Muscle of back (tissue), 13 donors: ENCODE measurements at places on chromosomes 5 and 9.

GRCh38 chr9:11158063-11158462 lies 545.3 kb upstream of the PTPRD start:
- no peak for DNase-seq

DNA sequence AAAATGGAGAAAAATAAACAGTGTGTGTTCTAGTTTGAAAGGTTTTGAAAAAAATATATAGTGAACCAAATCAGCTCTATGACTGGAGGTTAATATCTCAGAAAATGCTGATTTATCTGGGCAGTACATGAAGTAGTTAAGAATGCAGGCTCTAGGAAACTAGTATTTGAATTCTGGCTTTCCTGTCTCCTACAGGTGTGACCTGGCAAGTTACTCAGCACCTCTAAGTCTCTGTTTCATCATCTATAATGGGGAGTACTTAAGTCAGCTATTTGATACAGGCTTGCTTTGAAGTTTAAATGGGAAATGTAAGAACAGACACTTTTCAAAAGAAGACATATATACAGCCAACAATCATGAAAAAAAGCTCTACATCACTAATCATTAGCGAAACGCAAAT lies 5.2 kb downstream of the GRAMD2B start:
- no peak for DNase-seq

- DNase-seq = no peak
Measured at GRCh38 chr5:110536120-110537115, 190.1 kb downstream of the TMEM232 start.

GRCh38 chr5:53343187-53343586 lies 137.2 kb upstream of the FST start:
- DNase-seq = peak; percentile 41

DNA sequence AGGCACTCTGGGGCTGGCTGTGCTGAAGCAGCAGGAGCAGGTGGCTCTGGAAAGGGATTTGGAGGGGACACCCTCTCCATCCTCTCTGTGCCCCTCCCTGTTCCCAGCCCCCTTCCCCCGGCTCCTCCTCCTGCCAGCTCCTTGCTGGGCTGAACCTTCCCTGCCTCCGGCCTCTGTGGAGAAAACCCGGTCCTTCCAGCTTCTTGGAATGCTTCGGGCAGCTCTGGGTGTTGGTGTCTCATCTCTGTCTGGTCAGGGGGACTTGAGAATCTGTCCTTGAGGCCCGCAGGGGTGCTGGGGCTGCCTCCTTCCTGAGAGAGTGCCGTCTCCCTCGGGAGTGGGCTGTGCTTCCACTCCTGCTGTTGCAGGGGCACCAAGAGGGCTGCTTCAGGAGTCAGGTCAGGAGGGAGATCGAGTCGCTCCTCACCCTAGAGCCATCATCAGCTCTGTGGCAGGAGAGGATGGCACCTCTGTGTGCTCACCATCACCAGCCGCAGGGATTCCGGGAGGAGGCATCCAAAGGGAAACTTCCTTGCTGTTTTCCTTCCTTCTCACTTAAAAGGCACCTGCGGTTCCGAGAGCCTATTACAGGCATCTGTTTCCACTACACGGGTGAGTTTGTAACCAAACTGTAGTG lies 30.6 kb downstream of the NDUFS6 start:
- DNase-seq = no peak

DNA sequence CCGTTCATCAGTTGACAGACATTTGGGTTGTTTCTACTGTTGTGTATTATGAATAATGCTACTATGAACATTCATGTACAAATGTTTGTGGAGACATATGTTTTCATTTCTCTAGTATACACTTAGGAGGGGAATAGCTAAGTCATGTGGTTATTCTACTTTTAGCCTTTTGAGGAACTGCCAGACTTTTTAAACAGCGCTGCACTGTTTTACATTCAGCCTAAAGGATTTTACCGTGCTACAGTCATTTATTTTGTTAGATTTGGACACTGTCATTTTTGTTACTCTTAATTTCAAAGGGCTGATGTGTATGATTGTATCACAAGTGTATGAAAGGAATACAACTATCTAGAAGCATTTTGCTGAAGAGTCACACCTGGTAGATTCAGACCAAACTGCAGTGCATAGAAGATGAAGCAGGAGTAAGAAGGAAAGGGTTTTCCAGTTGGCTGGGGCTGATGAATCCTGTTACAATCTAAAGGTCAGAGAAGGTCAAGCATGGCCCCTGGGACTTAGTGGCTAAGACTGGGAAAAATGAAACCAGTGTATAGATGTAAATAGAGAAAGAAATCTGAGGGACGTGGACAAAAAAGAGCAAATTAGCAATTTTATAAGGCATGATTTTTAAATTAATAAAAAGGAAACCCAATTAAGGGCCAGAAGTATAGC lies 509.7 kb downstream of the PSAT1 start:
- peak; percentile 46 for DNase-seq

GRCh38 chr9:4298255-4299004 lies 1.4 kb downstream of the GLIS3 start:
- peak; percentile 24 for DNase-seq

DNA sequence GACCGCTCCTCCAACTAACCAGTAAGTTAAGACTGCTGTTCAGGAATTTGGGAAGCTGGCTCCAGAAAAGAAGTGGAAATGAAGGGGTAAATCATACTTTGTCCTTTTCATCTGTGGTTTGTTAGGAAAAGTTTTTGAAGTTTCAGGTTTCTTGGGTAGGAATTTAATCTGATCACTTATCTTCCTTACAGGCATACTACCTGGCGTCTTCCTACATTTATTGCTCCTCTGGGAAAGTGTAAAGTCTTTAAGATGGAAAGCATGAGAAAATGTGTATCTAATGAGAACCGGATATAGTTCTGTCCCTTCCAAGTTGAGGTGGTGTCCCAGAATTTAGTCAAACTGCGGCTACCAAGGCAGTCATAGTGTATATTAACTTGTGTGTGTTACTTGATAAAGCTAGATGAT lies 1.3 kb downstream of the RASA1 start:
- DNase-seq = no peak

DNA sequence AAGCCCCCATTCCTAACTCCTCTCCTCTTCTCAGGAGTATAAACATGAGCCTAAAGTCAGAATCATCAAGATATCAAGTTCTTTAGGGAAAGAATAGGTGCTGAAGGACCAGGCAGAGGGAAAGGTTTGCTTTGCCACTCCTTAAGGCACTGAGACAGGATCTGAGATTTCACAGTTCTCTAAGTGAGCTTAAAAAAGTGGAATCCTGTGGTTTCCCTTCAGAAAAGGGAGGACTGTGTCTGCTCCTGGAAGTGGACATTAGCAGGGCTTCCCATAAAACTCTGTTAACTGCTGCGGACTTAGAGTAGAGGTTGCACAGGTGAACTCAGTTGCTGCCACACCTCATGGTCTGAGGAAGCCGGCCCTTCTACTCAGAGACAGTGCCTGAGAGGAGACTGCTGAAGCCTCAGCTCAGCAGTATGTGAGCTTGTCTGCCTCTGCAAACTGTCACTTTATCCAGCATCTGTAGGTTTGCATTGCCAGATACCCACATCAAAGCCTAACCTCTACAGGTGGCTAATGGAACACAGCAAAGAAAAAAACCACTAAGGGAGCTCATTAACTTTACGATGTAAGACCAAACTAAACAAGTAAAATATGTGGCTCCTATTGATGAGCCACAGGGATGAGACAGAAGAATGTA lies 42.9 kb downstream of the RIC1 start:
- no peak for DNase-seq

DNA sequence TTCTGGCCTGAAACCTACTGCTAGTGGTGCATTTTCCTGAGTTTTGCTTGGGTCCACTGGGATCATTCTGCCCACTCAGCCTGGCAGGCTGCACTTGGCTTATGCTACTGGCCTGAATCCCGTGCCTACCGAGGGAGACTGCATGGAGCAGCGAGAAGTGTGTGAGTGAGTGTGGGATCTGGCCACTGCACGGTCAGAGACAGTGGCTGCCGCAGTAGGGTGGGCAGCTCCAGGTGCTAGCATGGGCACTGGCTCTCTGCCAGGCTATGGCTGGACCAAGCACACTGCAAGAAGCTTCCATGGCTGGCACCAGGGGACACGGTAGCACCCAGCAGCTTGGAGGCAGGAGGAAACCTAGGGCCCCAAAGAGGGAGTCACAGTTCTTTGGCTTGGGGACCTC lies 1058.7 kb upstream of the ACO1 start:
- DNase-seq = no peak

DNA sequence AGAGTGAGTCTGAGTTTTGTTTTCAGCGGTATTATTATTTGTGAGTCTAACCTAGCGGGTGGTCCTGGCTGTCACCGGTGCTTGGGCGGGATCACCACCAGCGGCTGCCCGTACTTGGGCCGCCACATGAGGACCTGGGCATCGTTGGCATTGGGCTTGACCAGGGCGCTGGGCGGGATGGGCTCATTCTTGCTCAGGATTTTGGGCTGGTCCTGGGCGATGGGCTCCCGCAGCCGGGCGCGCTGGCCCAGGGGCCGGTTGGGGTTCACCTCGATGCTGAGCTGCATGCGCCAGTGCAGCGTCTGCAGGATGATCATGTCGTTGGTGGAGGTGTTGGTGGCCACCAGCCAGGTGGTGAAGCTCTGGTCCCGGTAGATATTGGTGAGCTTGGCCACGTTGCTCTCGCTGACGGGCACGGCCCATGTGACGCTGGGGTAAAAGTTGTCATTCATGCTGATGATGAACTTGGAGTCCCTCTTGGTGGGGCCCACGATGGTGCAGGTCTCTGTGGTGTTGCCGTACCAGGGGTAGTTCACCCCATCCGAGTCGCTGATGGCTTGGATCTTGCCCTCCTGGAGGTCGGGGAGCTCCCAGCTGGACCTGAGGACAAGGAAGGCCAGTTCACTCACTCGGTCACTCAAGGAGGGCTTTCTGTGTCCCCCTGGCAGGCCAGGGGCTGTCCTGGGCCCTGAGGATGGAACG lies 15.4 kb downstream of the FAM78A start:
- DNase-seq = no peak

- no peak for DNase-seq
Measured at GRCh38 chr5:159533197-159533596, 202.9 kb upstream of the IL12B start.

GRCh38 chr9:135890190-135891026 lies 16.9 kb downstream of the CAMSAP1 start:
- peak; percentile 57 for DNase-seq

GRCh38 chr9:72871685-72872084 lies 81.2 kb downstream of the ALDH1A1 start:
- DNase-seq = no peak

DNA sequence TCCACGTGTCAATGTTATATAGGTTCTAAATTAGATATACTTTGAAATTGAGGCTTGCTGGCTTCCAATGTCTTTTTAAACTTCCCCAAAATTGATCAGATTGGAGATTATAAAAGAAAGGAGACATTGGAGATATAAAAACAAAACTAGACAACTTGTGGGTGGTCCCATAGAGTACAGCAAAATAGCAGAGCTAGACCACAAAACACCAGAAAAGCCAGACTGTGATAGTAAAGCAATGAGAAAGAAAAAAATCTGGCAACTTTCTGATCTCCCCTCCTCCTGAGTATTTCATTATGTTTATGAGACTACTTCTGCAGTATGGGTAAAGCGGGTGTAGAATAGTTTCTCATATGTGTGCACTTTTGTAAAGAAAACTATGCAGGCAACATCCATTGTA lies 713.8 kb upstream of the MEF2C start:
- no peak for DNase-seq

DNA sequence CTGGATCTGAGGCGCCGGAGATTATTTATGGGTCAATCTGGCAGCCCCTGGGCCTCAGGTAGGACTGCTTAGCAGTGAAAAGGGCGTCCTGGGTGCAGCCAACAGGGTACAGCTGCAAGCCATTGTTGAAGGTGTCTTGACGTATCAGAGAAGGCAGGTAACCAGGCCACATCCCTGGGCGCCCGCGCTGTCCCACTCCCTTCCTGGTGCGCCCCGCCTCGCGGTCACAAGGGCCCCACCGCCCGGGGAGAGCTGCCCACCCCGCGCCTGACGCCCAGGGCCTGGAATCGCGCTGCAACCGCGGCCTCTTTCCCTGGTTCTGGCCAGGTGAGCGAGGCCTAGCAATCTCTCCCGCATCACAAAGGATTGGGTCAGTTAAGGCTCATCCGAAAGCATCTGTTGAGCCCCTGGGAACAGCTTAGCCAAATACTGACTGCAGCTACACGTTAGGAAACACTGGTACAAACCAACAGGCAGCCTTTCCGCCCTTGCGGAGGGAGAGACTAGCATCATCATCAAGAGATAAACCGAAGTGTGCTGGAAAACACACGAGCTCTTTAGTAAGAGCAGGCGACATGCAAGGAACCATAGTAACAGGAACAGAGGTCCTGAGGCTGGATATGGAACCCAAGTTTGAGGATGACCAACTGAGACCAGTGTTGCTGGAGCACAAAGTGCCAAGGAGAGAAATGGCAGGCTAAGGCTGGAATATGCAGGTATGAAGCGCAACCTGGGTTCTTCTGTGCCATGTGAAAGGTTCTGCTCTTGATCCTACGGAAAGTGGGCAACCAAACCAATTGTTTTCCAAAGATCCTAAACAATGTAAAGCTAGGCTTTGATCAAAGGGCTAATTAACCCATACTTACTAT lies 3.6 kb downstream of the RPS23 start:
- DNase-seq = no peak

DNA sequence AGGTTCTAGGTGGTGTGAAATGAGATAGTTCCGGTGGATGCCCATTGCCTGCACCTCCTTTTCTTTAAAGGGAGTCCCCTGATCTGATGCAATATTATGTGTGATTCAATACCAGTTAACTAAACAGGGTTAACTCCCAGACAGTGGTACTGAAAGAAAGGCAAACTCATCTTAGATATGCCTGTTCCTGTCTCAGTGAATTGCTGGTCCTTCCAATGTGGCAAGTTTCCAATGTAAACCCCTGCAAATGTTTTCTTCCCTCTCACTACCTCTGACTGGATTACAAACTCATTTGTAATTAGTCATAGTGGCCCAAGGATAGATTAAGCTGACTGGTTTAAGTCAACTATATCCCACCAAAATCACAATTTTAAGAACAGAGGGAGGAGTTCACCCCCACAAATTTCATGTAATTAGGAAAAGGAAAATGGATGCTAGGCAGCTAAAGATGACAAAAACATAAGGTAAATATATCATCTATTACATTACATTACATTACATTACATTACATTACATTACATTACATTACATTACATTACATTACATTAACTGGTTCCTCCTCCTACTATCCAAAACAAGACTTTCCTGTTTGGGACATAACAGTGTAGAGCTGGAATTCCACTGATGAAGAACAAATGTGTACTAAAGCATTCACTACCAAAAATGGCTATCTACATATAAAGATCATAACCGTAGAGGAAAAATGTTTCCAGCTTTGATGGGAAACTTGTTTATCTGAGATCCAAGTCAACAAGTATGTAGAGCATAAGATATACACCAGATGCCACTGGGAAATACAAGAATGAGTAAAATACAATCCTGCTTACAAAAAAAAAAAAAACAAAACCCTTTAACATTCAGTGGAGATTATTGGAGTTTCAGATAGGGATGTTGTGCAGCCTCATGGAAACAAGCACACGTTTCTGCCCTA lies 121.5 kb upstream of the SNX2 start:
- peak; percentile 33 for DNase-seq

- DNase-seq = no peak
Measured at GRCh38 chr5:178984145-178985072, 10.7 kb downstream of the GRM6 start.

GRCh38 chr9:133087429-133088145 lies 25.8 kb downstream of the CEL start:
- DNase-seq = no peak

- DNase-seq = peak; percentile 77
Measured at GRCh38 chr5:72818866-72819534, 2.5 kb downstream of the TNPO1 start.

- peak; percentile 93 for DNase-seq
Measured at GRCh38 chr9:2559192-2560152, 62.1 kb upstream of the VLDLR start.
